ENCODE measurements at places on chromosomes 2 and 18.
A peak's percentile ranks its signal among the peaks of the same experiment; 100 is the strongest.

DNA sequence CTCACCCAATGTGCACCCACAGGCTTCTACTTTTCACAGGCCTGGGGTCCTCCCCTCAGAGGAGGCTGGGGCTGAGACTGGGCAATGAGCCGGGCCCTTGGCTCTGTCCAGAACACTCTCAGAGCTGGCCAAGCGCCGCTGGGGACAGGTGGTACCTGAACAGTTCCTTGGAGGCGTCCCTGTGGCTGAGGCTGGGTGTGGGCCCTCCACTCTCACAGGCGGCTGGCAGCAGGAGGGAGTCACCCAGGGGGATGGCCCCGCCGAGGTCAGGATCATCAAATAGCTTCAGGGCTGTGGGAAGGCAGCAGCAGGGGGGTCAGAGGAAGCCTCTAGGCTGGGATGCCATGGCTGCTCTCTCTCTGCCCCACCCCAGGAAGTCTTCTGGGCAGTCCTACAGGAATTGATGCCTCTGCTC lies 27.1 kb downstream of the HS1BP3 start:
- no peak for DNase-seq

DNA sequence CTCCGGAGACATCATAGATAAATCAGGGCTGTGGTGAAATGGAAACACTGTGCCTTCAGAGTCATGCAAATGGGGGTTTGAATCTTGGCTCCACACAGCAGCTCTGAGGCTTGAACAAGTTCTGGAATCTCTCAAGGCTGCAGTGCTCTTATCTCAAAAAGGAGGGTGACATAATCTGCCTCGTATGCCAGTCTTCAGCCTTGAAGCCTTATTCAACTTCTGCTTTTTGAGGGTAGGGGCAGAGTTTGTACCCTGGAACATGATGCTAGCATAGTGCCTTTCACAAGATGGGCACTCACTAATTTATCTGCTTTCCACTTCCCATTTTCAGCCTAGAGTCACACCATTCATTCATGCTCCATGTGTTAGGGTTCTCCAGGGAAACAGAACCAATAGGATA lies 42.3 kb downstream of the GATA6 start:
- peak; percentile 20 for DNase-seq

- no peak for DNase-seq
Measured at GRCh38 chr2:204950695-204951346, 405.5 kb downstream of the PARD3B start.

GRCh38 chr2:233802132-233802815 lies 24.1 kb downstream of the MROH2A start:
- DNase-seq: no peak

GRCh38 chr18:38747153-38747552 lies 1181.6 kb upstream of the CELF4 start:
- no peak for DNase-seq

GRCh38 chr18:5298156-5298852 lies 2.8 kb upstream of the ZBTB14 start:
- DNase-seq: no peak

GRCh38 chr18:4020026-4020425 lies 435.1 kb downstream of the DLGAP1 start:
- DNase-seq: no peak

GRCh38 chr2:236665572-236666118 lies 96.0 kb downstream of the ACKR3 start:
- no peak for DNase-seq

GRCh38 chr2:142040556-142040955 lies 90.3 kb downstream of the LRP1B start:
- no peak for DNase-seq

GRCh38 chr2:49515996-49516782 lies 361.9 kb upstream of the FSHR start:
- no peak for DNase-seq

GRCh38 chr2:241774419-241775222 lies 2.0 kb upstream of the GAL3ST2 start:
- no peak for DNase-seq

Measured in SIG-M5 (cell line).